ENCODE measurements at places on chromosomes 5 and 9.
A peak's percentile ranks its signal among the peaks of the same experiment; 100 is the strongest.

GRCh38 chr9:121353241-121354061 is 16.6 kb downstream of the STOM start:
- DNase-seq: peak; percentile 9

DNA sequence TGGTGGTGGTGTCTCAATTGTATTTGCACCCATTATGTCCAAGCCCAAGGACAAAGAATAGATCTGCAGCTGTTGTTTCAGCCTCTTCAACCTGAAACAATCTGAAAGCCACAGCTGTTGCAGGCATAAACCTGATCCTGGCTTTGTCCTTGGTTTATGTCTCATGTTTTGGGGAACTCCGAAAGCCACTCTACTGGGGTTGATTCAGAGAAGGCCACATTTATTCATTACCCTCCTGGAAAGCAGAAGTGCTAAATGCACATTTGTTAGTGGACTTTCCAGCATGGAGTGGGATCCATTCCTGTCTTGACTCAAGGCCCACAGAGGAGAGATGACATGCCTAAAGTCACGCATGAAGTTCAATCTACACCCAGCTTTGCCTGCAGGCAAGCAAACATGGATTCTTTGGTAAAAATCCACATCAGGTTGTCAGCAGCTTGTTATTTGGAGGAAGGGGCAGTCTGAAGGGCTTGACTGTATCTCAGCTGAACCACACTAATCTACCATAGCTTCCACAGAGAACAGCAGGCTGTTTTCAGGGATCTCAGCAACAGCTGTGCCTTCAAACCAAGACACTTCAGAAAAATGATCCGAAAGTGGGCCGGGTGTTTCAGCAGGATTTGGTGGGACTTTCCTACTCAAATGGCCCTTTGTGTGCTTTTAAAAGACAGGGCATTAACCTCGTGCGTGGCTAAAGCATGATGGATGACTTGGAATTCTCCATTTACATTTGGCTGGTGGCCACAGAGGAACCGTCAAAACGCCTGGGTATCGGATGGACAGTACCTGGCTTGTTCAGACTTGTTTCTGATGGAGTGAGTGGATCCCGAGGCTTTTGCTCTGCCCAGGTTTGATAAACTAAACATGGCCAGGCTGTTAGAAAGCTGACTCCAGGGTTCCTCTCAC is 36.2 kb upstream of the ADAM19 start:
- no peak for DNase-seq

DNA sequence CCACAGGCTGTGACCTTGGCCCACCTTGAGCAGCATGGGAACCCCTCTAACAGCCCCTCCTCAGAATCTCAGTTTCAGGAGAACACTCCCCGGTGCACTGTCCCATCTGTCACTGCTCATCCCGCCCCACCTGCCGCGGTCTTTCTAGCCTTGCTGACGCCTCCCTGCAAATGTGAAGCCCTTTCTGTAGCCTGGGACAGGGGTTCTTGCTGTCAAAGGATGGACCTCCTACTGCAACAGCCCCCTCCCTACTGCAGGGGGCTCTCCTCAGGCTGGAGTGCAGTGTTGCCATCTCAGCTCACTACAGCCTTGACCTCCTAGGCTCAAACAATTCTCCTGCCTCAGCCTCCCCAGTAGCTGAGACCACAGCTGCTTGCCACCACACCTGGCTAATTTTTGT is 20.0 kb downstream of the OR2V1 start:
- no peak for DNase-seq

- no peak for DNase-seq
Measured at GRCh38 chr9:22857316-22857715, 410.7 kb downstream of the DMRTA1 start.

DNA sequence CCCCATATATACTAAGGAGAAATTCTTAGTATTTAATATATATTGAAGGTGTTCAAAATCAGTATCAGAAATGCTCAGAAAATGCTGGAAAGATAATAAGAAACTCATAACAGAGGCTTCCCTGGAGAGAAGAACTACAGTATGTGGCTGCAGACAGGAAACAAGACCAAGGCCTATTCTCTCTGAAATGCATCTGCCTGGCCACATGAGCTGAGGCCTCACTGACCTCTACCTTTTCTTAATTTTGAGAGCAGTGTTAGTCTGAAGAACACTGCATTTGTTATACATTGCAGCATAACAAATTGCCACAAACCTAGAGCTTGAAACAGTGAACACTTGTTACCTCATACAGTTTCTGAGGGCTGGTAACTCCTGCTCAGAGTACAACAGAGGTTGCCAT is 133.4 kb upstream of the SPEF2 start:
- DNase-seq: no peak

DNA sequence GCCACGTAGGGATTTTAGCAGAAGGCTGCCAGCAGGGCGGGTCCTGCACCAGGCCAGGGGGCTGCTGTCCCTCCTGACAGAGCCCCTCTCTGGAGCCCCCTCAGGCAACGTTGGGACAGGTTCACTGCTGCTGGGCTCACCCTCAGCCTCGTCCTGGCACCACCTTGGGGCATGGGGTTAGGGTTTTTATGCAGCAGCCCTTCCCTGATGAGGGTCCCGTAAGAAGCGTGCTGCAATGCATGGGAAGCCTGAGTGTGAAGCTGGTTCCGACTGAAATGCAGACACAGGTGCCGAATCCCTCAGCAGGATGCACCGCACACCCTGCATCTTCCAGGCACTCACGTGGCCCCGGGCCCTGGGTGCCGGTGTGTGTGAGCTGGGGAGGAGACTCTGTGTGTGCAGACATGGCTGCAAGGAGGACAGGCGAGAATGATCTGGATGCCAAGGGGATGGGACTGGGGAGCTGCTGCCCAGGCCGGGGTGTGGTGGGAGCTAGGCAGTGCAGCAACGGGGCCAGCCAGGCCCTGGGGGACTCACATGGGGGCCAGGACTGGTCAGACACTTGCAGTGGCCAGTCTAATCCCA is 27.1 kb downstream of the ZDHHC11B start:
- no peak for DNase-seq

DNA sequence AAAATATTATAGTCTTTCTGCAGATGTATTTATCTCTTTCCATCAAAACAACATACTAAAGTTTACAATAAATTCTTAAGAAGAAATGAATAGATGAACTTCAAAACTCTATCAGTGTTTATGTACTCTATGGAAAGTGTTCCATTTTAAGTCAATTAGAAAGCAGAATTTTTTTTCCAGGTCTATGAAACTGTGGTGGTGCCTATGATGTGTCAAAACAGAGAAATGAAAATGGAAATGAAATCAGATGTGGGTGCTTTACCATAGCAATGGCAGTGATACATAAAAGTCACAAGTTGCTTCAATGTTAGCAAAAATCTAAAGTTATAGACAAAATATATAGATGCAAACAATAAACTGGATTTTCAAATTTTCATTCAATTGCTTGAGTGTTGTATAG is 97.3 kb downstream of the PTCH1 start:
- DNase-seq: no peak

GRCh38 chr9:79403495-79403894 is 168.3 kb upstream of the TLE4 start:
- DNase-seq: no peak

GRCh38 chr9:2016408-2017330 is 1.5 kb downstream of the SMARCA2 start:
- DNase-seq: no peak

DNA sequence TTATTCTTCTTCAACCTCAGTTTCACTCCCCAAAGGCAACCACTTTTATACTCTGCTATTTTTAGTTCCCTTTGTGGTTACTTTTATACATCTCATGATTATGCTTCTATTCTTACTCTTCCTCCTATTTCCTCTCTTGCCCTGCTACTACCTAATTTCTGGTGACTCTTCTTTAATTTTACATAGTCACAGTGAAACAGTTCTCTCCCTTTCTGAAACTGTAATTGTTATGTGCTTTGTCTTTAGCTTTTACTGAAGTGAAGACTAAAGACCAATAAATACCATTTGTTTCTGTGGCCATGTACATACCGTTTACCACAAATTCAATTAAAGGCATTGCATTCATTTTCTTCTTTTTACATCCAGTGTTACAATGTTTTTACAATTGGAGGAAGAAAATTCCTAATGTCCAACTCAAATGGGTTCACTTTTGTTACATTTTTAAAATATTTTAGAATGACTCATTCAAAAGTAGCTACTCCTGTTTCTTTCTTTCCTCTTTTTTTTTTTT is 410.6 kb downstream of the PSAT1 start:
- no peak for DNase-seq

- no peak for DNase-seq
Measured at GRCh38 chr5:139501381-139501780, 18.8 kb upstream of the STING1 start.

- DNase-seq: no peak
Measured at GRCh38 chr5:154850255-154851062, at the start of gene FAXDC2. TSS of gene FAXDC2 (minus strand) at chr5:154850603. CDS start at chr5:154838178, 12,425 bp downstream.

- no peak for DNase-seq
Measured at GRCh38 chr5:41893074-41893851, 10.9 kb upstream of the RIMOC1 start.

GRCh38 chr9:37730256-37730655 is 23.3 kb upstream of the TRMT10B start:
- DNase-seq: no peak

DNA sequence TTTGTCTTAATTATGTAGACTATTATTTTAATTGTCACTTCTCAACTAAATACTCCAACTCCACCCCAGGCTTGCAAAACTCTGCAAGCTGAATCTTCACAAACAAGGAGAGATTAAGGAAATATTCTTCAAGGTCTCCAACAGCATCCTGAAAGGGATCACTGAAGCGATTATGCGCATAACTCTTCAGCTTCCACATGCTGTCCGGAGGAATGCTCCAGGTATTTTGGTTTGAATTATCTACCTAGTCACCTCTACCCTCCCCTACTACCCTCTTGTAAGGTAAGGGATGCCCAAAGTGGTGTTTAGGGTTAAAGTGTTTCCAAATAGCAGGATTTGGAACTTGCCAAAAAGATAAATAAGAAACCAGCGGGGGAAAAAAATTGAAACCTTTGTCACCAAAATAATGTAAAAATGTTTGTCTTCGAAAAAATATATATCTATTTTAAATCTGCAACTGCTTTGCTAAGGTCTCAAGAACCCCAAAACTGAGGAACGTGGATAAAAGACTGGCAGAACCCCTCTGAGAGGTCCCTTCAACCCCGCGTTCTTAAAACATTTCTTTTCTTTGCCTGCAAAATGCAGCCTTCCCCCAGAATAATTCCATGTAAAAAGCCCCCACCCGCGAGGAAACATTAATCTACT is 11.6 kb downstream of the PTCH1 start:
- DNase-seq: no peak

GRCh38 chr5:1182633-1183423 is 18.6 kb upstream of the SLC6A19 start:
- DNase-seq: no peak

DNA sequence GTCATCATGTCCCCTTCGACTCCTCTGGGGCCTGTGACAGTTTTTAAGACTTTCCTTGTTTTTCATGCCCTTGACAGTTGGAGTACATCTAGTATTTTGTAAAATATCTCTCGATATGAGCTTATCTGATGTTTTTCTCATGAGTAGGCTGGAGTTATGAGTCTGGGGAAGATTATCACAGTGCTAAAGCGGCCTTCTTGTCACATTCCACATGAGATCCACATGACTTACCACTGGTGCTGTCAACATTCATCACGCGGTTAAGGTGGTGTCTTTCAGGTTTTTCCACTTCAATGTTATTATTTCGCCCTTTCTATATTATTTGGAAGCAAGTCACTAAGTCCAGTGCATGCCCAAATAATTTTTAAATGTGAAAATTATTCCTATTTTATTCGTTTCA is 17.1 kb upstream of the CAST start:
- DNase-seq: no peak

- DNase-seq: no peak
Measured at GRCh38 chr5:170251462-170251861, 18.7 kb downstream of the C5orf58 start.

- no peak for DNase-seq
Measured at GRCh38 chr5:65742565-65743231, 20.7 kb downstream of the NLN start.

DNA sequence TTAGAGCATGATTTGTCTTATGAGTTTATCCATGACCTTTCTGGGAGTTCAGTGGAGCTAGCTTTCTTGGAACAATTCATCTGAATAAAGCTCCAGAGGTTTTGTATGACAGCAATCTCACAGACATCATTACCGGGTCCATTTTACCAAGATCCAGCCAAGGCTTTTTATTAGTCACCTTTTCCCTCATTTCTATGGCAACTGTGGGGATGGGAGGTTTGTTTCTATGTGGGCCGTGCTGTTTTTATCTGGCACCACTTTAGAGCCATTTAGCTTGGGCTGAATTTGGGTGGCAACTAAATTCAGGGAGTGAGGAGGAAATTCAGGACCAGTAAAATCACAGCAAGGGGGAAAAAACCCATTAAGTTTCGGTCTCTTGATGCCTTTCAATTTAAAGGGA is 245.7 kb downstream of the NSG2 start:
- DNase-seq: no peak

DNA sequence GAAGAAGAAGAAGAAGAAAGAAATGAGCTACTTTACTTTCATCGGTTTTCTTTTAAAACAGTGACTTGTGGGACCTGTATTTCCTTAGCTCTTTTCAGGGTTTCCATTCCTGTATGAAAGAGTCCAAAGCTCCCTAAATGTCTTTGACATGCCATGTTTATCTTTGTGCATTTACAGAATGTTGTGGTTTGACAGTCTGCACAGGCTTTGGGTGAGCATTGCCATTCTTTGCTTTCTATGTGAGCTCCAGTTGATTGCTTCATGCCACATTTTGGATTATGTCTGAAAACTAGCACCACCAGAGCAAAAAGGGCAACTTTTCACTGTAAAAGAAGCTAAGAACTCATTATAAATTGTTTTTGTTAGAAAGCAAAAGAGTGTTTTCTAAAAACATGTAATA is 733.4 kb downstream of the TLE4 start:
- DNase-seq: no peak

GRCh38 chr5:141003791-141004611 is 37.7 kb downstream of the PCDHAC2 start:
- no peak for DNase-seq

DNA sequence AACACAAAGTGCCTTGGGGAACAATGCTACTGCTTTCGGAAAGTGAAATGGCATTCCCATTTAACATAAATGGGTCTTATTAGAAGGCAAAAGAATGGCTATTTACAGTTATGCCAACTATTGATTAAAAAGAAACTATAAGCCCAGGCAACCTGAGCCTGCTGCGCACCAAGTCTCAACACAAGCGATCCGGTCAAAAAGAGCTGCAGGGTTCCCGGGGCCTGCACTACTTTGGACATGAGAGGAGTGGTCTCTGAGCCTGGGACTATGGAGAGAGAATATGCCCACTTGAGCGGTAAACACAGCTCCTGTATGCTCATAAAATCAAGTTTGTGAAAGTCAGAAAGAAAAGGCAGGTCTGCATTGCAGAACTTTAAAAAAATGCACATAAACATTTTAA is 660.7 kb downstream of the EFNA5 start:
- no peak for DNase-seq

- DNase-seq: no peak
Measured at GRCh38 chr9:90815183-90815943, 13.7 kb downstream of the SYK start.

- no peak for DNase-seq
Measured at GRCh38 chr5:100832252-100833230, 70.5 kb downstream of the ST8SIA4 start.

- no peak for DNase-seq
Measured at GRCh38 chr9:114069476-114070187, 8.5 kb downstream of the AMBP start.
